ENCODE measurements at places on chromosomes 7 and 10.

GRCh38 chr7:92460109-92460508, 12.8 kb downstream of the GATAD1 start:
- H3K4me3 ChIP-seq = no peak overlapping the region
- H3K27ac ChIP-seq = 0 out of 2 replicates have a peak overlapping the region, but pooled peaks have one; percentile 12
- H3K4me1 ChIP-seq = no peaks in the 10 kb centered on the region
- no peak for DNase-seq
- peaks cover 12% of the 10 kb centered on the region for H3K36me3 ChIP-seq
- no peaks in the 10 kb centered on the region for H3K27me3 ChIP-seq

DNA sequence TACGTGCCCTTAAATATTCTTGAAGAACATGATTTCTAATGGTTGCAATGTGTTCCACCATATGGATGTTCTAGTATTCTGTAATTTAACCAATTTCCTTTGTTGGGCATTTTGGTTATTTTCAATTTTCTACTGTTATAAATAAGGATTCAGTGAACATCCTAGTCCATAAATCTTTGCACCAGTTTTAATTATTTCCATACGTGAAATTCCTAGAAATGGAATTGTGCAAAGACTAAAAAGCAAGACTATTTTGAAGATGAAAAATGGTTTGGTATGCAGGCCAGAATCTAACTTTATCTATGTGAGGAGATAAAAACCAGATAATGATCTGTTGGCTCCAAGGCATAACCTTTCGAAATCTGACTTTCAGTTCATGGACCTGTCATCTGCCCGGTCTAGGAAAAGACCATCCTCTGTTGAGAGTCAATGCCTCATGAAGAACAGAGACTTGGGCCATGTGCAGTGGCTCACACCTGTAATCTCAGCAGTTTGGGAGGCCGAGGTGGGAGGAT, 633.2 kb upstream of the NRP1 start:
- no peaks in the 10 kb centered on the region for H3K4me1 ChIP-seq
- no peak overlapping the region for H3K27ac ChIP-seq
- no peaks in the 10 kb centered on the region for H3K36me3 ChIP-seq
- DNase-seq = no peak
- H3K27me3 ChIP-seq = no peaks in the 10 kb centered on the region

DNA sequence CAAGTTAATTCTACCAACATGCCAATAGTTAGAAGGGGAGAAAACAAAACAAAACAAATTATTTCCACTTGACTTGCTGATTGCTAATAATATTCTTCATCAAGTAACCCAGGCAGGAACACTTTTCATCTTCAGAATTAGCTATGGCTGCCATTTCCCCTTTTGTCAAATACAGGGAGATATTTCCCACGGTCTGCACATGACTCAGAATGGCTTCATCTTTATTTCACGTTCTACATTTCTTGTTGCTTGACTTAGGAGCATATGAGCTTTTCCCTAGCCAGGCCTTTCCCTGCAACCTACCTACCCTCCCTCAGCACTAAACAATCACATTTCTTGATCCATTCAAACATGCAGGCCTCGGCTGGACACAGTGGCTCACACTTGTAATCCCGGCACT, 6.5 kb downstream of the CPVL start:
- no peak for DNase-seq
- no peaks in the 10 kb centered on the region for H3K4me1 ChIP-seq
- no peak overlapping the region for H3K27ac ChIP-seq
- H3K36me3 ChIP-seq = no peaks in the 10 kb centered on the region

- no peaks in the 10 kb centered on the region for H3K36me3 ChIP-seq
- no peak overlapping the region for H3K27ac ChIP-seq
- H3K4me1 ChIP-seq = peaks cover 61% of the 10 kb centered on the region
- DNase-seq = peak; percentile 58
- peaks cover 34% of the 10 kb centered on the region for H3K27me3 ChIP-seq
These were observed 2.7 kb downstream of the SKIDA1 start for GRCh38 chr10:21522631-21523406.

DNA sequence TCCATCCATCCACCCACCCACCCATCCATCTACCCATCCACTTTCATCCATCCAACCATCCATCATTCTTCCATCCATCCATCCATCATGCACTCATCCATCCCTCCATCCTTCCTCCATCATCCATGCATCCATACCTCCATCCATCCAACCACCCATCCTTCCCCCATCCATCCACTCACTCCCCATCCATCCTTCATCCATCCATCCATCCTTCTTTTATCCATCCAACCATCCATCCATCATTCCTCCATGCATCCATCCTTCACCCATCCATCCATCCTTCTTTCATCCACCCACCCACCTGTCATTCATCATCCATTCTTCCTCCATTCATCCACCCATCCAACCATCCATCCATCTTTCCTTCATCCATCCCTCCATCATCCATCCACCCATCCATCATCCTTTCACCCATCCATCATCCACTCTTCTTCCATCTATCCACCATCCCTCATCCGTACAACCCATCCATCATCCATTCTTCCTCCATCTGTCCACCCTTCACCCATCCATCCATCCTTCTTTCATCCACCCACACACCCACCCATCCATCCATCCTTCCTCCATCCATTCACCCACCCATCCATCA, 428.2 kb downstream of the DNAJB6 start:
- H3K27me3 ChIP-seq = no peaks in the 10 kb centered on the region
- H3K4me1 ChIP-seq = no peaks in the 10 kb centered on the region
- H3K4me3 ChIP-seq = no peak overlapping the region

- no peaks in the 10 kb centered on the region for H3K36me3 ChIP-seq
- no peak overlapping the region for H3K27ac ChIP-seq
- H3K27me3 ChIP-seq = peaks cover 13% of the 10 kb centered on the region
- no peaks in the 10 kb centered on the region for H3K4me1 ChIP-seq
- peak; percentile 18 for DNase-seq
These were observed 5.5 kb downstream of the WNT8B start for GRCh38 chr10:100468322-100468721.

DNA sequence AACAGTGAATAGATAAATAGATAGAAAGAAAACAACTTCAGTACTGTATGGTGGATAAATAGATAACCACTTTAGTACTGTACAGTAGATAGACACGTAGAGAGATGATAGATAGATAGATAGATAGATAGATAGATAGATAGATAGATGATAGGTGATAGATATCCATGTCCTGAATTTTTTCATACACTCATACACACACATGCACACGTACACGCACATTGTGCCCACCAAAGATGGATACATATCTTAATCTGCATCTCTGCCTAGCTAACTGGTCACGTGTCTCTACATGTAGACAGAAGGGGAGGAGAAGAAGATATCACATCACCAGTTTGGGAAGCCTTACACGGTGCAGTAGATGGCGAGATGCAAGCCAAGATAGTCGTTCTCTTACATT, 99.2 kb downstream of the ARID5B start:
- H3K27me3 ChIP-seq = no peaks in the 10 kb centered on the region
- H3K4me3 ChIP-seq = no peak overlapping the region
- no peaks in the 10 kb centered on the region for H3K4me1 ChIP-seq
- no peaks in the 10 kb centered on the region for H3K36me3 ChIP-seq

GRCh38 chr10:3465406-3465891, 292.9 kb upstream of the PITRM1 start:
- no peak overlapping the region for H3K27ac ChIP-seq
- H3K27me3 ChIP-seq = no peaks in the 10 kb centered on the region
- no peaks in the 10 kb centered on the region for H3K36me3 ChIP-seq
- DNase-seq = no peak

DNA sequence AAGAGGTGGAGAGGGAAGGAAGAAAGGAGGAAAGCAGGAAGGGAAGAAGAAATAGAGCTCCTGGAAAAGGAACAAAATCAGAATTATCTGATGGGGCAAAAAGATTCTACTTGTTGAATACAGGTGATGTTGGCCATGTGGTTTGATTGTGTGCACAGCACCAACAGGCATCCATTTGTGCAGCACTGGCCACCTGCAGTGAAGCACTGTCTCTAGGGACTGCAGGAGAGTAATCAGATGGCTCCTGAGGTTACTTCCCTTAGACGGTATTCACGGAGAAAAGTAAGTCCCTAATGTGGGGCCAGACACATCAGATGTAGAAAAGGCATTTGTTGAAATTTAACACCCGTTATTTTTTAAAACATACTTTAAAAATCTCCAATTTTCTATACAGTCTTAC, 135.3 kb upstream of the VIPR2 start:
- H3K36me3 ChIP-seq = no peaks in the 10 kb centered on the region
- no peak overlapping the region for H3K27ac ChIP-seq
- H3K4me1 ChIP-seq = no peaks in the 10 kb centered on the region
- H3K27me3 ChIP-seq = no peaks in the 10 kb centered on the region
- no peak for DNase-seq

DNA sequence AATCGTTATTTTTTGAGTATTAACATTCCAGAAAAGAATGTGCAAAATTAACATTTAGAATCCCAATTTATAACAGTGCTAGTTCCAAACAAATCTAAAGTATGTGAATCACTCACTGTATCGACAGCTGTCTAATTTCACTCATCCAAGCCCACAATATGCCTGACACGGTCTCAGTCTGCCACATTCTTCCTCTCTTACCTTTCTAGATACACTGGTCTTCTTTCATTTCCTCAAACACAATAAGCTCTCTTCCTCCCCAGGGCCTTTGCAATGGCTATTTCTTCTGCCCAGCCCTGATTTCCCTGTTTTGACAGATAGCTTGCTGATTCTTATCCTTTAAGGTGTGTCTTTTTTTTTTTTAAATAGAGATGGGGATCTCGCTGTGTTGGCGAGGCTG, 48.8 kb downstream of the UBE2H start:
- no peaks in the 10 kb centered on the region for H3K27me3 ChIP-seq
- H3K4me1 ChIP-seq = peaks cover 17% of the 10 kb centered on the region
- no peak overlapping the region for H3K27ac ChIP-seq
- no peaks in the 10 kb centered on the region for H3K36me3 ChIP-seq
- H3K4me3 ChIP-seq = no peak overlapping the region

DNA sequence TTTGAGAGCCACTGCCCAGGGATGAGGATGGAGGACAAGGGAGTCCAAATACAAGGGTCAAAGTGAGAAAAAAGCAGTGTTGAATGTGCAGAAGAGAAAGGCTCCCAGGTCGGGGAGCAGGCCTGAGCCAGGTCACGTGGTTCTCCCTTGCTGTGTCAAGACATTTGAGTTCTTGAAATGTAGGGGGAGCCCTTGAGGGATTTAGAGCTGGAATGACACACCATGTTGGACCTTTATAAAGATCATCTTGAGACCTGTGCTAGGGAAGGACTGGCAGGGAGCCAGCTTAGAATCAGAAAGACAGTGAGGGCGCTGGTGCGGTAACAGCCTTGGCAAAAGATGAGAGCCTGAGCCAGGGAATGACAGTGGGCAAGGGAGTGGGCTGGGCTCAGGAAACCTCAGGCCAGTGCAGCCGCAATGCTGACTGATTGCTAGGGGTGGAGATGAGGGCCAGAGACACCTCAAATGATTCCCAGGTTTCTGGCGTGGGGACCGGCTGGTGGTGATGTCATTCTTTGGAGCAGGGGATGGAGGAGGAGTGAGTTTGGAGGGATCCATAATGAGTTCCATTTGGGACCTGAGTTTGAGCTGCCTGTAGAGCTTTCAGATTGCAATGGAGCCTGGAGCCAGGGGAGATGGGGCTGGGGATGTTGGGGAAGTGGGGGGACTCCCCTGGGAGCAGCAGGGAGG, 120.1 kb downstream of the PTPN20 start:
- DNase-seq = peak; percentile 52
- H3K4me1 ChIP-seq = no peaks in the 10 kb centered on the region
- H3K4me3 ChIP-seq = no peak overlapping the region
- H3K27ac ChIP-seq = no peak overlapping the region

DNA sequence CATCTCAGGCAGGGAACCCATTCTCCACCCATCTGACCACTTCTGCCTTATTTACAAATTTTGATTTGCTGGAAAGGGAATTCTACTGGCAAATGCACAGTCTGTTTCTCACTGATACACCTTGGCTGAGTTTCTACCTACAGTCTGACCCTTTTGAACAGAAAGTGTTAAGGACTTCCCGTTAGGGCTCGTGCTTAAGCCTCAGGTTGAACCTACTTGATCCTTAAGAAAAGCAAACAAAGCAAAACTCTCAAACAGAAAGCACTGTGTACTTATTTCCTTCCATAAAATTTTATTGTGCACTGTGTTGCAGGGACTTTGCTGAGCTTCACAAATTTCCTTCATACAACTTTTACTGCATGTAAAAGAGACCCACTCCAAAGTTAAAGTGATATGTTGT, 367.8 kb downstream of the NRG3 start:
- H3K27me3 ChIP-seq = no peaks in the 10 kb centered on the region
- H3K27ac ChIP-seq = no peak overlapping the region
- DNase-seq = no peak
- peaks cover 16% of the 10 kb centered on the region for H3K4me1 ChIP-seq
- no peaks in the 10 kb centered on the region for H3K36me3 ChIP-seq

DNA sequence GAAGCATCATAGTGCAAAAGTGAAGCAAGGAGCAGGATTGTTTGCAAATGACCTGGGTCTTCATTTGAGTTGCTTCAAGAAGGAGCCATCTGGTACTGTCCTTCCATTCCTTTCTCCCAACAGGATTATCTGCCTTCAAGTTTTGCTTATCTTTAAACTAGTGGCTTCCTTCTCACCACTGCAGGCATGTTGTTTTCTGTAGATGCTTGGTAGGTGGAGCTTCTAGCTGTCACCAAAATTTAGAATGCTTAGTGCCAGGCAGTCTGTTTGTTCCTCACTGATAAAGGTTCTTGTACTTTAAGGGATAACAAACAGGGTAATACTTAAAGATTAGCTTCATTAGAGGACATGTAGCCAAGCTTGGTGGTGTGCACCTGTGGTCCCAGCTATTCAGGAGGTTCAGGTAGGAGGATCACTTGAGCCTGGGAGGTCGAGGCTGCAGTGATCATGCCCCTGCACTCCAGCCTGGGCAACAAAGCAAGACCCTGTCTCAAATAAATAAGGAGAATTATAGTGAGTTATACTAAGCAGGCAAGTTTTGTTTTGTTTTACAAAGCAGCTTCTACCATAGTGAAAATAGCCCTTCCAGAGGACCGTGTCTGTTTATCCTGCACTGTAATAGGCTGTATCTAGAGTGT, 5.7 kb downstream of the ARL5B start:
- H3K27me3 ChIP-seq = no peaks in the 10 kb centered on the region
- 0 out of 2 replicates have a peak overlapping the region, but pooled peaks have one; percentile 37 for H3K4me3 ChIP-seq
- no peak for DNase-seq
- peak overlapping the region; percentile 88 for H3K27ac ChIP-seq
- peaks cover 42% of the 10 kb centered on the region for H3K4me1 ChIP-seq

DNA sequence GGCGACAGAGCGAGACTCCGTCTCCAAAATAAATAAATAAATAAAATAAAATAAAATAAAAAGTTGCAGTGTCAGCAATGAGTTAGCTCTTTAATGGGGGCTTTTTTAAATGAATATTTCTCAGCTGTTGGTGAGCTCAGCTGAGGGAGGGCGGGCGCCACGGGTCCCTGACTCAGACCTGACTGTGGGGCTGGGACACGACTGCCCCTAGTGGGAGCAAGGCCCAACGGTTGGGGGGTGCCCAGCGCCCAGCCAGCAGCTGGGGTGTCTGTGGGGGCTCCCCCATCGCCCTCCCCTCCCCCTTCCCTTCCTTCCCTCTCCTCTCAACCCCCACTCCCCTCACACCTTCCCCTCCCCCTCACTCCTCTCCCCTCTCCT, 46.6 kb downstream of the PWWP2B start:
- no peaks in the 10 kb centered on the region for H3K27me3 ChIP-seq
- no peak overlapping the region for H3K27ac ChIP-seq
- no peak for DNase-seq
- peaks cover 17% of the 10 kb centered on the region for H3K4me1 ChIP-seq
